Ammon's horn (tissue), 1 donor: ENCODE measurements at places on chromosomes 4 and X.
A peak's percentile ranks its signal among the peaks of the same experiment; 100 is the strongest.

DNA sequence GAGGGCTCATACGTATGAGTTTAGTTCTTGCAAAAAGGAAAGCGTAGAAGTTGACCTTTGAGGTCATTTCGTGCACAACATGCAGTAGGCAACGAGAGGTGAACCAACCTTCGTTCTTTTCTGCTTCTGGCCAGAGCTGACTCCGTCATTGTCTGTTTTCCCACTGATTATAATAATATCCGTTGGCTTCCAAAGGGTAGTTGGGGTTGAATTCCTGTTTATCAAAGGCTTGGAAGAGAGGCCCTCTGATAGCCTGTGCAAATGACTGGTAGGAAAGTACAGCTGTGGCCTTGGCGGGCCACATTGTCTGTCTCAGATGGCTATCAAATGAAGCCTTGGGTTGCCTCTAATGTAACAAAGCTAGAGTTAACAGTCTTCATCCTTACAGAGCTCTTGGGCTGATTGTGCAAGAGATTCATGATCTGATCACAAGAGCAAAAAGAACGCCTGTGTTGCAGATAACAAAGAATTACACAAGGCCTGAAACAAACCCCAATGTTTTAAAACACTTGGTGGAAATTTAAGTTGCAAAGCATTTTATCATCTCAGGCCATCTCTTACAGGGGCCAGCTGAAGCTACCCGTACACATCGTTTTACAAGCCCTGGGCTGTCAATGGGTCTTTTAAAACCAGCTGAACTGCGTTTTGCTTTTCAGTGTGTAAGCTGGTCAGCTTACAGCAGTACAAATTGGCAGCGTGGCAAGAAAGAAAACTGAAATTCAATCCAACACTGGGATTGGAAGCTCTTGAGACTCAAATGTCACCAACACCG is 46.1 kb upstream of the FAM9C start:
- peak; percentile 9 for DNase-seq

DNA sequence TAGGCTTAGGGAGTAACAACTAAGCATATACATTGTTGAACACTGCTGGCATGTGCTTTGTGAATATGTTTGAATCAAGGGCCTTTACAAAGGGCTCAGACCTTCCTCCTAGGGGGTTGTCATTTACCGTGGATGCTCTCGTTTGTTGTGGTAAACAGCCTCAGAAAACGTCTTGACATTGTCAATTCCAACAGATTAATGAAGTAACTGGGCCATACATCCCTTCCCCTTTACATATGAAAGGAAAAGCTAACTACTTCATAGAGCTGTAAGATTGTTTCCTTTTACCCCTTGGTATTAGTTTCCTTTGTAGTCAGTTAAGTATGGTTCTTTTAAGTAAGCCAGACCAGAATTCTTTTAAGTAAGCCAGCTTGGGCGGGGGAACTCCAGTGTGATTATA is 42.9 kb downstream of the FAT4 start:
- DNase-seq: no peak

DNA sequence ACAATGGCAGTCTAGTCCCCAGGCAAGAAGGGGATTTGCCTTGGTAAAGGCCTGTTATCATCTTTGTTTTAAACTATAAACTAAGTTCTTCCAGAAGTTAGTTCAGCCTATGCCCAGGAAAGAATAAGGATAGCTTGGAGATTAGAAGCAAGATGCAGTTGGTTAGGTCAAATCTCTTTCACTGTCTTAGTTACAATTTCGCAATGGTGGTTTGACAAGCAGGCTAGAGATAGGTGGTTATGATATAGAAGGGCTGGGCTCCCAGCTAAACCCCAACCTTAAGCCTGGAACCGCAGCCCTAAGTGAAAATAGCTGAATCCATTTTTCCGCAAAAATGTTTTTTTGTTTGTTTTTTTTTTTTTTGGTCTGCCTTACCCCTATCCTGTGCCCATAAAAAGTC is 41.8 kb upstream of the NEIL3 start:
- DNase-seq: no peak

GRCh38 chrX:54807524-54808108 is at the start of gene MAGED2:
Gene MAGED2 (plus strand): TSS chrX:54807745. CDS start chrX:54809332, 1,587 bp downstream.
- peak; percentile 36 for DNase-seq

- DNase-seq: no peak
Measured at GRCh38 chrX:10106806-10107205, 50.0 kb upstream of the CLCN4 start.

- no peak for DNase-seq
Measured at GRCh38 chr4:42596918-42597317, 60.0 kb downstream of the ATP8A1 start.

DNA sequence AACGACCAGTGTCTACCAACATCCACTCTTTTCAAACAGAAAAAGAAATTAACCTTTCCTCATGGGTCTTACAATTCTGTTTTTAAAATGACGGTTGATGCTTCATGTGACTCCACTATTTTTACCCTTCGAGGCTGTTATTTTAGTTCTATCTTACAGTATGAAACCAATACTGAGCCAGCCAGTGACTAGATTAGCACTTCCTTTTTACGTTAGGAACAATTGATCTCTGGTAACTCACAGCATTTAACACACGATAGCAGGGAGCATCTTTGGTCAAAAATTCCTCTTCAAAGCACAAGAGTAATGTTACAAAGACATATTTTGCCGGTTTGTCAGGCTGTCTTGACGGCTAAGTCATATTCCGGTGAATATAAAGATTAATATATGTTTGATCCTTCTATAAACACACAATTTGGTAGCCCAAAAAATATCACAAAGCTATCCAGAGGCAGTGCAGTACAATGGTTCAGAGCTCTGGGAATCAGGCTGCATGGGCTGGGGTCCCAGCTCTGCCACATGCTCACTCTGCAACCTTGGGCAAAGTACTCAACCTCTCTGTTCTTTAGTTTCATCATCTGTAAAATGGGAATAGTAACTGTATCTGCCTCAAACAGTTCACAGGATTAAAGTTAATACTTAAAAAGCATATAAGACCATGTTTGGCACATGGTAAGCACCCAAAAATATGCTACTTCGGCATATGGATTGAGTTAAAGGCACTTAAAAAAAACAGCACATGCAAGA is 62.9 kb upstream of the TXK start:
- DNase-seq: no peak

DNA sequence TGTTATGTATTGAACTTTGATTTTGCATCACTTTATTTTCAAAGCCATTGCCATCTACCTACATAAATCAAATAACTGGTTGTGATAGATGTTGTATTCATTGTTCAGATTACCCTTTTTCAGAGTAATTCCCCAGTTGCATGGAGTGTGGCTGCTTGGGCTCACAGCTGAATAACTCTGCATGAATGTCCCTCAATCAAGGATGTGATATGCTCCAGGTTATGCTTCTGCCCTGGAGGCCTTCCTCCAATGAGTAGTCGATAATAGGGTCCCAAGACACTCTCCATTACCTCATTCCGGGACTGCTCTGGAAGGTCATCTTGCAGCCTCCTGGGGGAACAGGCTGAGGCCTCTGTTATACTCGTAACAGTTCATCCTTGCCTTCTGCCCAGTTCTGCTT is 251.8 kb downstream of the ADGRL3 start:
- no peak for DNase-seq

GRCh38 chr4:152684007-152684406 is 4.2 kb upstream of the TMEM154 start:
- DNase-seq: no peak

DNA sequence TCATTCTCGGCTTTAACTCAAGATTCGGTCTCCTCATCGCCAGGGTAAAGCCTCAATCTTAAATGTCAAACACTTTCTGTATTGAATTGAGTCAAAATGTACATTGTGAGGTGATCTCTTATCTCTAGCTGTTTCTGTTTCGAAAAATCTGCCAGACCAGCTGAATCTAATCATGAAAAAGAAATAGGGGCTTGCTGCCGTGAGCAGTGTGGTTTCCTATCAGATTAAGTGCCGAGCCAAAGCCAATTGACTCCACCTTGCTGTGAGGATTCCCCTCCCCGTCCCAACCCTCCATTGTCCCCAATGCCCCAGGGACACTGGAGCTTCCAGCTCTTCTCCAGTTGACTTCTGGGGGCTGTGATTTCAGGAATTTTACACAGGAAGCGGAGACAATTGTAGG is 12.5 kb upstream of the CRLF2 start:
- DNase-seq: no peak

DNA sequence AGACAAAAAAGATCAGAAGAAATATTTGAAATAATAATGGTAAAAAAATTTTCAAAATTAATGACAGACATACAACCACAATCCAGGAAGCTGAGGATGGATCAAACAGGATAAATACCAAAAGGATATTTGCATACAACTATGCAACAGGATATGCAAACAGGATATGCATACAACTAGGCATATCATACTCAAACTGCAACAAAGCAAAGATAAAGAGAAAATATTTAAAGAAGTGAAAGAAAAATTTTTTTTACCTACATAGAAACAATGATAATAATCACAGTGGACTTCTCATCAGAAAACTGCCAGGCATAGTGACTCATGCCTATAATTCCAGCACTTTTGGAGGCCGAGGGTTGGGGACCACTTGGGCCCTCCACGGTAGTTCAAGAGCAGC is 11.3 kb upstream of the DHX15 start:
- DNase-seq: no peak

- no peak for DNase-seq
Measured at GRCh38 chrX:39398215-39398962, 597.1 kb downstream of the MID1IP1 start.

DNA sequence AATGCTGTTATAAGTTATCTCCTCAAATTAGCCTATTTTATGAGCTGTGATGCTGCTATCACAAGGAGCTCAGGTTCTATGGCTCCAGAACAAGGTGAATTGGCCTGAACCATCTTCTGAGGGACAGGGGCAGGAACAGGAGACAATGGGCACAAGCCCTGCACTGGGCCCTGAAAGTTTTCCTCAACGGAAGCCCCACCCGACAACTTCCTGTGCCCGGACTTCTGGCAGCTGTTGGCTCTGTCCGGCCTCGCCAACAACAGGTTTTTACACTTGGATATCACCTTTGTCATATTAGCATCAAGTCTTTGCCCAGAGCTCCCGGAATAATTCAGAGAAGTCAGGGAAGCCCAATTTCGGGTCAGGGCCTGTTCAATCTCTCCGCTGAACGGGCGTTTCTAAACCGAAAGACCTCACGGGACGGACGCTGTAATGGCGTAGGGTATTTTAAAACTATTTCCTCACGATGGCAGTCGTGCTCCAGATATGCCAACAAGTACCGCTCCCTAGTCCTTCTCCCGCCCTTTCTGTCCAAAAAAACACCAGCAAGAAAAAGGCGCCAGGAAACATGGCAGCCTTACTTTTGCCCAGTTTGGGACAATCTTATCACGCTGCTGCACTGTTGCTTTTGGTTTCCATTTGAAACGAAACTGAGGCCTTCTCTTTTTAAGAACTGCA is 201.0 kb upstream of the STK26 start:
- no peak for DNase-seq

- DNase-seq: no peak
Measured at GRCh38 chr4:119655111-119655837, 26.7 kb upstream of the PDE5A start.

GRCh38 chr4:118158763-118159375 is 124.6 kb downstream of the NDST3 start:
- DNase-seq: no peak

DNA sequence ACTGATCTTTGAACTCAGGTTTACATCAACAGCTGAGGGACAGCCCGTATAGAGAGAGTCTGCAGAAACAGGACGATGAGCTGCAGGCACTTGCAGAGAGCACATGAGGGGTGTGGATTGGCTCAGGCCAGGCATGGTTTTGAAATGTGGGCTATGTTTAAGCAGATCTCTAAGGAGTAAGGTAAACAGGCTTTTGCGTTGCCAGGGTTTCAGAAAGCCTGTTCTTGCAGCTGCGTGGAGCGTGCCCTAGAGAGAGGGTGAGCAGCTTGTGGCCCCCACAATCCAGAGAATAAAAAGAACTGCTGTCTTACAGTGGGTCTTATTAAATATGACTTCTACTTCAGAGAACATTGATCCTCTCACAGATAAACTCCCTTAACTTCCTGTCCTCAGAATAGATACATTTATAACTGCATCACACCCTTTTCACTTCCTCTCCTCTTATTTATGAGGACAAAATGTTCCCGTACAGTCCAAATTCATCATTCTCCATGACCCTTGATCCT is 64.1 kb downstream of the TMA16 start:
- no peak for DNase-seq

GRCh38 chr4:189436207-189436606 is 504.5 kb upstream of the FRG1 start:
- no peak for DNase-seq

- DNase-seq: no peak
Measured at GRCh38 chr4:122668241-122668640, 47.4 kb upstream of the IL21 start.

GRCh38 chr4:79679859-79680258 is 271.8 kb upstream of the GK2 start:
- DNase-seq: no peak

DNA sequence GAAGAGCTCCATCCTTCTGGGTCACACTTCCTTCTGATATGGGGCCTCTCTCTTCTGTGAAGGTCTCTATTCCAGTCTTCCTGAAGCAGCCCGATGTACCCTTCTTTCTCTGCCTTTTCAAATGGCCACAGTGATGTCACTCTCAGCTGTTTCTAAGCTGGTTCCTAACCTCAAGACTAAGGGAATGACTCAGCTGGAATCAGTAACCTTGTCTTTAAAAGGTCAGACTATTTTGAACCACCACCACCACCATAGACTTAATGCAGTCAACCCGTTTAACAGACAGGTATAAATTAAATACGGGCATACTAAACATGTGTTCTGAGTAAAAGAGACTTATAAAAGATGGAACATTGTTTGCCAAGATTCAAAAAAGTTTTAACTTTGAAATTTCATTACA is 121.0 kb downstream of the PPA2 start:
- no peak for DNase-seq

GRCh38 chrX:17413228-17413627 is 38.2 kb downstream of the NHS start:
- peak; percentile 1 for DNase-seq

- DNase-seq: no peak
Measured at GRCh38 chr4:81807386-81807785, 335.7 kb upstream of the RASGEF1B start.

DNA sequence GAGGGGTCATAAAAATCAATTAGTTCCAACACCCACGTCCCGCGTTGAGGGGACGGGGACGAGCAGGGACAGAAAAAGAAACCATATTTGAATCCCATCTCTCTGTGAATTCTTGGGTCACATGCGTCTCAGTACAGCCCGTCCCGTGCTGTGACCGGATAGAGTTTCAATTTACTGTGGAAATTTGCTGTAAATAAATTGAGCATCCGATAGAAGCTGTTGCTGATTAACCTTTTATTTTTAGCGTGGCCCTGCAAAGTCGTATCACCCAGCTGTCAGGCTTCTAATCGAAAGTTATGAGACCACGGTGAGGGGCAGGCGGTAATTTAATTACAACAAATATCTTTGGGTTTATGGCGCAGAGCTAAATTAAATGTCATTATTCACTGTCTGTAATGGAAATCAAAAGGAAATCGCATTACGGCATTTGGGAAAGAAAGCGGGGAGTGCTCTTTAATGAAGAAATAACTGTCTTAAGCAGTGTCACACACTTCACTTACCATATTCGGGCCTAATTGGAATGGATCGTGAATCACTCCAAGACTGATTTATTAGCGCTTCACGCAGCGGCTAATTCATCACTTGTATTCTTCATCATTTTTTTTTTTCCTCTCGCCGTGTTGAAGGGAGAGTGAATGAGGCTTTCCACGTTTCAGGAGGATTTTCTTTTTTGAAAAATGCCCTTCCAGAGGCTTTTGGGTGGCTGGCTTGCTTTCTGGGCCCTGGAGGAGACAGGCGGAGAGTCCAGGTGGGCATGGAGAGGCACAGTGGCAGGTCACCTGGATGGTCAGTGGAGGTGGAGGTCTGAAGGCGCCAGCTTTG is 7.3 kb downstream of the SHOX start:
- no peak for DNase-seq

- no peak for DNase-seq
Measured at GRCh38 chr4:157315968-157316367, 95.4 kb downstream of the GRIA2 start.
